GF-D8 (cell line): ENCODE measurements at places on chromosomes 13 and 19.
A peak's percentile ranks its signal among the peaks of the same experiment; 100 is the strongest.

GRCh38 chr19:17658240-17658639 is 29.9 kb downstream of the UNC13A start:
- no peak for DNase-seq

GRCh38 chr13:21348488-21349120 is 110.5 kb downstream of the ZDHHC20 start:
- peak; percentile 89 for DNase-seq

DNA sequence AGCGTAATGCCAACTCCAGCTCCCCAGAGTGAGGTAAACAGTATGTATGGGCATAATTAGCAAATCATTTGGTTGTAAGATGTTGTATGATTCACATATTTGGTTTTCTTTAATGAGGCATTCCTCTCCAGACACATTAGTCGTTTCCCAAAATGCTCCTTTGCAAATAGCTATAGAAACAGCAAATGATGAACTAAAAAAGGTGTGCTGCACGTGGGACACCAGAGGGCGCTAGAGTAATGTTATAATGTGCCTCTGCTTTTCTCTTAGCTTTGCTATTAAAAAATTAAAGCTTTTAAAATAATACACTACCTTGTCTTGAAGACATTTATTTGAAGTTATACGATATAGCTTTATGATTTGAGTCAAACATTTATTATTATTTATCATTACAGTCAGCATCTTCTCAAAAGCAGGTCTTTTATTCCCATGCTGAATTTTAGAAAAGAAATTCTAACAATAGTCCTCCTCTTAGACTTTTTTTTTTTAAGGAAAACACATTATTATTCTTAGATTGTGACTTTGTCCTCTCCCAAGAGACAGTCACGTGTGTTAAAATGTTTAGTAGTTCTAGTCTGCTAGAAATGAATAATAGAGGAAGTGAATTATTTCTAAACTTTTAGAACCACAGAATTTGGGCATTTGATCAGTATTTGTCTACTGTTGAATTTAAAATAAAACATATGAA is 121.6 kb upstream of the FRY start:
- peak; percentile 17 for DNase-seq

- DNase-seq, result no peak
These were observed 9.3 kb downstream of the GSK3A start for GRCh38 chr19:42233106-42233505.

DNA sequence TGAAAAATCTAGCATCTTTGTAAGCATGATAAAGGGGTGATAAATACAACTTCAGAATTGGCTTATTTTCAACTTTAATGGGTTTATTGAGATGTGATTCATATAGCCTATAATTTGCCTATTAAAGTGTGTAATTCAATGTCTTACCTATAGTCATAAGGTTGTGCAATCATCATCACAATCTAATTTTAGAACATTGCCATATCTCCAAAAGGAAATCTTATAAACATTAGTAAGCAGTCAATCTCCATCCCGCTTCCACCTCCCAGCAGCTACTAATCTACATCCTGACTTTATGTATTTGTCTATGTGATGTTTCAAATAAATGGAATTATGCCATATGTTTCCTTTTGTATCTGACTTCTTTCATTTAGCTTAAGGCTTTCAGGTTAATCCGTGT is 145.2 kb upstream of the KLHL1 start:
- DNase-seq, result no peak

DNA sequence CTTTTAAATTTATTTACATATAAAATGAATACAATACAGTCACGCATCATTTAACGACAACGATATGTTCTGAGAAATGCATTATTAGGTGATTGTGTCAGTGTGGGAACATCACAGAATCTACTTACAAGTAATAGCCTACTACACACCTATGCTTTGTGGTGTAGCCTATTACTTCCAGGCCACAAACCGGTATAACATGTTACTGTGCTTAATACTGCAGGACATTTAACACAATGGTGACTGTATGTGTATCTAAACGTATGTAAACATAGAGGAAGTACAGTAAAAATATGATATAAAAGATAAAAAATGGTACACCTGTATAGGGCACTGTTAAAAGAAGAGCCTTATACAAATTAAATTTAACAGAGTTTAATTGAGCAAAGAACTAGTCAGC is 62.4 kb upstream of the KLHL1 start:
- no peak for DNase-seq

DNA sequence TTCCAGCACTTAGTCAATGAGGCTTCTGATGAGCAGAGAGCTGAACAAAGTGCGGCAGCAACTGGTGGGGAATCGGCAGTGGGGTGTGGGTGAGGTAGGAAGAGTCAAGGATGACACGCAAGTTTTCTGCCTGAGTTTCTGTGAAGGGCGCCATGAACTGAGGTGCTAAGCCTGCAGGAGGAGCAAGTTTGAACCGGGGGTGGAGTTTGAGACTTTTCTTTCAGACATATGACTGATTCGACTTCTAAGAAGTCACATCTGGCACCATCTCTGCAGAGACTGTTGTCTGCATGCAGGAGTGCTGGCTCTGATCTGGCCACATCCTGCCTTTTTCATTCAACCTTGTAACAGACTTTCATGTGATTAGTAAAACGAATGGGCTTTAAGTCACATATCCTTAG is 14.8 kb upstream of the GPI start:
- no peak for DNase-seq

DNA sequence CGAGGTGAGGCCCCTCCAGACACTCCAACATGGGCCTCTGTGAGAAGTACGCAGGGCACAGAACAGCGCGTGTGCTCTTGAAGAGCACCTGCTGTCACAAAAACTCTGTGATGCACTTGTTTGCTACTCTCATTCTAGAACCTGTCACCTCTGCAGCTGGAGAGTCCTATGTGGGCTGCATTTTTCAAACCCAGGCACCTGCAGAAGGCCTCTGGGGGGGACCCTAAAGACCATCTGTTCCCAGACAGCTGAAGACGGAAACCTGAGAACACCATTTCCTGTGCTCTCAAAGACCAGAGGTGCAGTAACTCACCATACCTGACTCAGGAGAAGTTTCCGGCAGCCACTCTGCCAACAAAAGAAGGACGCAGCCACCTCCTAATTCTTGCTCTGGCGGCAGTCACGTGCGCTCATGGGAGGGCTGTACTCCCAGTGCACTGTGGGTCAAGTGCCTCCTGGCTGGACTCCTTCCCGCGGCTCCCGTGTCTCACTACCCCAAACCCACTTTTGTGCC is 28.1 kb downstream of the RANBP3 start:
- DNase-seq, result no peak

GRCh38 chr19:41175801-41176777 is 16.9 kb upstream of the CYP2S1 start:
- DNase-seq, result no peak

GRCh38 chr19:6067975-6068374 is 42.3 kb downstream of the RFX2 start:
- no peak for DNase-seq

- DNase-seq, result no peak
These were observed 86.1 kb downstream of the EDNRB start for GRCh38 chr13:77832339-77833100.

DNA sequence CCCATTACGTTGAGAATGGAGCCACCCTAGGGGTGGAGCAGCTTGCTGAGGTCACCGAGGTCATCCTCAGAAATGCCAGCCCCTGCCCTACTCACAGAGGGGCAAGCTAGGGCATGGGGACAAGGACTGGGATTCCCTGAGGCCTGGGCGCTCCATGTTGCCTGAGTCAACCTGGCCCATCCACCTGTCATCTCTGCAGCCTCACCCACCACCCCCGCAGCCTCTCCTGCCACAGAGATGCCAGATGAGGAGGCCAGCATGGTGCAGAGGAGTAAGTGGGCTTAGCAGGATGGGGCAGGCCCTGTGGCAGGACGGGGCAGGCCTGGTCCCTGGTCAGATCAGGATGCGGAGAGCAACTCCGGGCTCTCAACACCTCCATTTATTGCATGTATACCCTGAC is 9.5 kb downstream of the NKPD1 start:
- DNase-seq, result no peak
